ENCODE measurements at places on chromosomes 2 and 18.

DNA sequence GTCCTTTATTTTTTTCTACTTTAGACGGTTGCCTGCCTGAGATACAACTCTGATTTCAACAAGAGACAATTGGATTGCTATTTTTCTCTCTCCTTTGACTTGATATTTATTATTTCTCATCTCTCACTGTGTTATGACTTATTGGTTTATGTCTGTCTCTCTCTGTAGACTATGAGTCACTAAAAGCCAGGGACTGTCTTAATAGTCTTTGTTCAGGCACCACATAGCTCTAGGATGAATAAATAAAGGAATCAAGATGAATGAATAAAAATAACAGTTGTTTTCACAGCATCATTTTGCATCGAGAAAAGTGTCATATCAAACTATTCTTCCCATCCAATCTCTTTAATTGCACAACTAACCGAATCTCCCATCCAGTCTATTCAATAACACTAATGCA is 31.4 kb upstream of the CD28 start:
- no peak for DNase-seq

- DNase-seq, result no peak
These were observed 958.5 kb downstream of the DPP10 start for GRCh38 chr2:115400940-115401339.

GRCh38 chr2:179331061-179331460 is 66.4 kb upstream of the SESTD1 start:
- no peak for DNase-seq

- DNase-seq, result peak; percentile 42
These were observed 36.0 kb downstream of the MRPL33 start for GRCh38 chr2:27807476-27807875.

GRCh38 chr2:234025891-234026401 is 24.6 kb upstream of the SPP2 start:
- DNase-seq, result no peak

GRCh38 chr18:36468161-36468560 is 170.6 kb downstream of the FHOD3 start:
- no peak for DNase-seq

GRCh38 chr2:98086491-98087446 is at the start of gene VWA3B:
TSS of gene VWA3B (plus strand) at chr2:98087167. CDS start at chr2:98093093, 5,926 bp downstream.
- DNase-seq, result peak; percentile 84

GRCh38 chr2:60710707-60711106 is 45.4 kb upstream of the PAPOLG start:
- DNase-seq, result no peak

- no peak for DNase-seq
These were observed 8.3 kb upstream of the TNS1 start for GRCh38 chr2:218010984-218011652.

GRCh38 chr2:218392891-218393462 is 6.7 kb upstream of the CTDSP1 start:
- DNase-seq, result no peak

DNA sequence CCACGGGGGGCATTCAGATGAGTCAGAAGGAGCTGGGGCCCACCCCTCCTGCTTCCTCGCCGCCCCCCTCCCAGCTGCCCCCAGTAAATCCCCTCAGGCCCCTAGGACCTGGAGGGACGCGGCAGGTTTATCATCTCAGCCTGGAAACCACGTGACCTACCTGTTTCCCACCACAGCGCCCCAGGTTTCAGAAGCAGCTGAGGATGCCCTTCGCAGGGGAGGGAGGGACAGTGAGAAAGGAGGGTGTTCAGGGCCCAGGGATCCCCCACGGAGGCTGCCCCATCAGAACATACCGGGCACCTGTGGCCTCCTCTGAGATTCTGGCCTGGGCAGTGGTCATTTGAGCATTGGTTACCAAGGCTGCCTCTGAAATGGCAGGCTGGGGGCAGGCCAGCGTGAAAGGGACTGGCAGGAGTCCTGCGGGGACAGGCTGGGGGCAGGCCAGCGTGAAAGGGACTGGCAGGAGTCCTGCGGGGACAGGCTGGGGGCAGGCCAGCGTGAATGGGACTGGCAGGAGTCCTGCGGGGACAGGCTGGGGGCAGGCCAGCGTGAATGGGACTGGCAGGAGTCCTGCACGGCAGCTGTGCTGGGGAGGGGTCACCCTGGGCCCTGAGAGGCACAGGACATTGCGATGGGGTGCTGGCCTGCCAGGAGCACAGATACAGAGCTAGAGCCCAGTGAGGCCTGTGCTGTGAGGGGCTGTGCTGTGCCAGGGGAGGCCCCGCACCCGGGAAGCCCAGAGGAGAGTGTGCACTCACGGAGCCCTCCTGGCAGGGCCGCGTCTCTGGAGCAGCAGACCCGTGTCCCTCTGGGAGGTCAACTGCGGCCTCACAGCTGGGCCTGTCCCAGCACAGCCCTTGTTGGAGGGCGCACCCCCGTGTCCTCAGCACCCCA is 1.6 kb downstream of the NEU4 start:
- no peak for DNase-seq

- no peak for DNase-seq
These were observed 137.6 kb upstream of the SPATS2L start for GRCh38 chr2:200168641-200169555.

DNA sequence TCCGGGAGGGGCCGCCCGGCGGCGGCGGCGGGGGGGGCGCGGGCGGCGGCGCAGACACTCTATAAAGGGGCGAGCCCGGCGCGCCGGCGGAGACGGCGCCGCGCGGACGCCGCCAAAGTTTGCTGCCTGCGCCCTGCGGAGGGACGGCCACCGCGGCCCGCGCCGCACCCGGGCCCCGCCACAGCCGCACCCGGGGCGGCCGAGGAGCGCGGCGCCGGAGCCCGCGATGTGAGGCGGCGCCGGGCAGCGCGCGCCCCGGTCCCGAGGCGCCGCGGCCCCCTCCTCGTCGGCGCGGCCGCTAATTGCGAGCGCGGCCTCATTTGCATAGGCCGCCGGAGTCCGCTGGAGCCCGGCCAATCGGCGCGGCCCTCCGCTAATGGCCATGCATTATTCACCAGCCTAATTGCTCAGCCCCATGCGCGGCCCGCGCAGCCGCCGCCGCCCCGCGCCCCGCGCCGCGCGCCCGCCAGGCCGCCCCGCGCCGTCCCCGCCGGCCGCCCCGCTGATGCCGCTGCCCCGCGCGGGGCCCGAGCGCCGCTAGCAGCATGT is at the start of gene SALL3:
SALL3 (plus strand) TSS at position 89 of the 549 bp plus-strand sequence; CDS start at position 546, 457 bp downstream.
- no peak for DNase-seq

GRCh38 chr2:174617718-174618117 is 20.1 kb upstream of the WIPF1 start:
- DNase-seq, result no peak

DNA sequence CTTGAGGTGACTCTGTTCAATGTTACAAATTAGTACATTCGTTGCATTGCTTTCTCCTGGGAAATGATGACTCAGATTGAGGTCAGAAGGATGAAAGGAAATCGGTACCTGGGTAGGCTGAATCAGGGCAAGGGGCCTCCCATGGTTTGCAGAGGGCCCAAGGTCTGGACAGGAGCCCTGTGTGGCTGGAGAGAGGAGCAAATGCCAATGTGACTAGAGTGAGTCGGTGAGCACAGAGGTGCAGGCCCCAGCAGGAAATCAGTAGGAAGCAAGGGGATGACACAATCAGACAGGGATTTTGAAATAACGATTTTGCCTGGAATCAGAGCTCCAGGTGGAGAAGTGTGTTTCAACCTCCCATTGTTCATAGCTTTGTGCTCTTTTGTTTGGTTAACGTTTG is 118.9 kb downstream of the CCDC102B start:
- no peak for DNase-seq

DNA sequence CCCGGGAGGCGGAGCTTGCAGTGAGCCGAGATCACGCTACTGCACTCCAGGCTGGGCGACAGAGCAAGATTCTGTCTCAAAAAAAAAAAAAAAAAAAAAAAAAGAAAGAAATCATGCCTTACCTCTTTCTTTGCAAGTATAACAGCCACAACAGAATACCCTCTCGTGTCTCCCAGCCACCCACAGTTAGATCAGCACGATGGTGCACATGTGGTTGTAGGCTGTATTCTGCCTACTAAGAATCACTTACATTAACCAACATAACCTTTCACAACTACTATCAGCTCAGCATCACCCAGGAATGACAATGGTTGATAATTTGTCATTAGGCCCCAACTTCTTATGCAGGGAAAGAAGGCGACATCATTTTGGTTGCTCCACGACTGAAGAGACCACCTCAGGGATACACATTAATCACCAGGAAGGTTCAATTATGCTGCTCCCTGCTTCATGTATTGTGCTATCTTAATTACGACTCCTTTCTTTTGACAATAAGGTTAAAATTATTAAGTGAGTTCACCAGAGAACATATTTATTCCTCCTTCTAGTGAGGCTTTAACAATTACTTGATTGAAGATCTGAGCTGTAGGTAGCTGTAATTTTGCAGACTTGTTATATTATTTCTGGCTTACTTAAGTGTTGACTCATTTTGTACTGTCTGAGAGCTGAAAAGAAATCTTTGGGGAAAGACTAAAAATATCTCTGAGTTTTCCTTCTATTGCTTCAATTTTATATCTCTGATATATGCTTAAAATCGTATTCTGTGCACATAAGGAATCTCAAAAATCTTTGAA is 120.1 kb downstream of the LRP1B start:
- no peak for DNase-seq

GRCh38 chr18:77069931-77070330 is 62.7 kb downstream of the MBP start:
- DNase-seq, result no peak

DNA sequence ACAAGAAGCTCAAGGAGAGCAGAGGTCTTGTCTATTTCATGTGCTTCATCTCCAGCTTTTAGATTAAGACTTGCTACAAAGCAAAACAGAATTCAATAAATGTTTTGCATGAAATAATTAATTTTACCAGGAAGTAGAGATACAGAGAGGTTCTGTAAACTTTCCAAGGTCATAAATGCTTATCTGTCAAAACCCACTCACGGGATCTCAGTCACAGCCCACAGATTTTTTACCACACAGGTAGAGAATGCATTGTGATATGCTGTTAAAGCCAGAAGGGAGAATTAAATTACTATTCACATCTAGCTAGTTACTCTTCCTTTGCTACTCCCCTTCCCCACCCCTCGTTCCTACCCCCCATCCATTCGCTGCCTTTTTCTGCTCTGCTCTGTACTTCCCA is 205.5 kb downstream of the DNAH7 start:
- DNase-seq, result no peak

- no peak for DNase-seq
These were observed 42.0 kb upstream of the EML6 start for GRCh38 chr2:54681416-54681815.

DNA sequence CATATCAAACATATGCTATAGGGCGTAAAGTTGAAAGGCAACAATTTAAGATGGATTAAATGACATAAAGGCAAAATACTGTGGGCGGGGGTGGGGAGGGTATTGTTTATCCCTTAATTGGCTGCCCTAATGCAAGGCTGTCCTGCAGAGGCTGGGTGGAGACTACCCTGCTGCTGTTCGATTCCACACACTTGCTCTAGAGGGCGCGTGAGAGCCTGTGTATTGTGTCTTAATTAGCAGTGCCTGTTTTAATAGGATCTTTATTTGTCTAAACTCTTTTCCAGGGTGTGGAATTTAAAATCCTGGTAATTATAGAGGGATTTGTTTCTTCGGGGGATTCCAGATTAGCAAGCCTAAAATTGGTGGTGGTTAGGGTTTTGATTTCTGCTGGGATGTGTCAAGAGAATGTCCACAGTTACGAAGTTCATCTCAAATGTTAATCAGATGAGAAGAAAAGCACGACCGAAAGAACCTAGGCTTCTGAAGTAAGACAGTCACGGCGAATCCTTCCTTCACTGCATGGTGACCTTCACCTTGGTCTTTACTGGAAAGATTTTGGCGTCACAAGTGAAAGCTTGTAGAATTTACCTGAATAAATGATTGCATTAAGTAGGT is 103.5 kb upstream of the MAP3K20 start:
- DNase-seq, result peak; percentile 51

GRCh38 chr2:163709270-163709669 is 26.5 kb downstream of the FIGN start:
- DNase-seq, result no peak

- DNase-seq, result no peak
These were observed 13.7 kb upstream of the FOSL2 start for GRCh38 chr2:28378679-28379584.

DNA sequence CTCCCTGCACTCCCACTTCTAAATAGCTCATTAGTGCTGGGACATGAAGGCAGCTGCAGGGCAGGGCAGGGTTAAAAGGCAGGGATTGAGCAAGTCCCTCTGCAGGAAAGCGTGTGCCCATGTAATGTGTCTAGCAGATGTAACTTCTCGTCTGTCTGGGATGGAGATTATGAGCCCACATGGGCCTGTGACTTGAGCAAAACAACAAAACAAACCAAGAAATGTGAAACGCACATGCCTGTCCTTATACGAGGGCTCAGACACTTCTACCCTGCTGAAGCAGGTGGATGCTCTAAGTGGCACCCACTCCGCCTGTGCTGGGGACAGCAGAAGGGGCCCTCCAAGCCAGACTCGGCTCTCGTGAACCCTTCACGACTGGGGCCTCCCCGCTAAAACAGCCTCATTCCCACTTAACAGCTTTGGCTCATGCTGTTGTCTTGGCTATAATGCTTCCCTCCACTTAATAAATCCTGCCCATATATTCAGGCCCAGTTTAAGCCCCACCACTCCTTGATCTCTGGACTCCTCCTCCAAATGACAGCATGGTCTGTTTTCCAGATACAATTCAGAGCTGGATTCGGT is 40.9 kb downstream of the TMEM247 start:
- no peak for DNase-seq

GRCh38 chr2:236073246-236073645 is 94.9 kb downstream of the GBX2 start:
- DNase-seq, result no peak

GRCh38 chr2:178306352-178307073 is 112.2 kb downstream of the OSBPL6 start:
- DNase-seq, result peak; percentile 16

- no peak for DNase-seq
These were observed 670.3 kb downstream of the NR4A2 start for GRCh38 chr2:155662224-155662623.

- no peak for DNase-seq
These were observed 51.5 kb upstream of the FRZB start for GRCh38 chr2:182917924-182918323.

DNA sequence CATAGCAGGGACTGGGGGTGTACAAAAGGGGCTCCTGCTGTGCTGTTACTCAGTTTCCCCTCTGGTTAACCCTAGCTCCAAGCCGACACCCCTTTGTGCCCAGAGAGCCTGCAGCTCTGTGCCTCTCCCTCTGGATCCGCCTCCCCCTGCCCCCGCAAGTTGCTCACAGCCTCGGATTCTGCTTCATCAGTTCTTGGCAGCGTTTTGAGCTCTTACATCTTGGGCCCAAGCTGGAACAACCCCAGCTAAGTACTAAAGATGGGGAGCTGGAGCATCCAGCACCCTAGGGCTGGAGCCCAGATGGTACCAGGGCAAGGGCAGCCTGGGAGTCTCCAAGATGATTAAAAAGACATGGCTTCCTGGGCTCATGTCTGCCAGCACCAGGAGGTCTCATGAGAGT is 40.7 kb downstream of the POMC start:
- no peak for DNase-seq

DNA sequence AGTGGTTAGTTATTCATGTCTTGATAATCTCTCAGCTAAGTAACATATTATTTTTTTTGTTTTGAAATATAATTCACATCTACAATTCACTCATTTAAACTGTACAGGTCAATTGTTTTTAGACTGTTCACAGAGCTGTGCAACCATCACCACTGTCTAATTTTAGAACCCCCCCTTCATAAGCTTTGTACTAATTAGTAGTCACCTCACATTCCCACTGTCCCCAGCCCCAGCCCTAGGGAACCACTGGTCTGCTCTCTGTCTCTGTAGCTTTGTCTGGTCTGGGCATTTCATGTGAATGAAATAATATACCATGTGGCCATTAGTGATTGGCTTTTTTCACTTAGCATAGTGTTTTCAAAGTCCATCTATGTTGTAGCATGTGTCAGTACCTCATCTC is 55.3 kb downstream of the LCLAT1 start:
- DNase-seq, result no peak
